ENCODE measurements at places on chromosomes 1 and 21.

DNA sequence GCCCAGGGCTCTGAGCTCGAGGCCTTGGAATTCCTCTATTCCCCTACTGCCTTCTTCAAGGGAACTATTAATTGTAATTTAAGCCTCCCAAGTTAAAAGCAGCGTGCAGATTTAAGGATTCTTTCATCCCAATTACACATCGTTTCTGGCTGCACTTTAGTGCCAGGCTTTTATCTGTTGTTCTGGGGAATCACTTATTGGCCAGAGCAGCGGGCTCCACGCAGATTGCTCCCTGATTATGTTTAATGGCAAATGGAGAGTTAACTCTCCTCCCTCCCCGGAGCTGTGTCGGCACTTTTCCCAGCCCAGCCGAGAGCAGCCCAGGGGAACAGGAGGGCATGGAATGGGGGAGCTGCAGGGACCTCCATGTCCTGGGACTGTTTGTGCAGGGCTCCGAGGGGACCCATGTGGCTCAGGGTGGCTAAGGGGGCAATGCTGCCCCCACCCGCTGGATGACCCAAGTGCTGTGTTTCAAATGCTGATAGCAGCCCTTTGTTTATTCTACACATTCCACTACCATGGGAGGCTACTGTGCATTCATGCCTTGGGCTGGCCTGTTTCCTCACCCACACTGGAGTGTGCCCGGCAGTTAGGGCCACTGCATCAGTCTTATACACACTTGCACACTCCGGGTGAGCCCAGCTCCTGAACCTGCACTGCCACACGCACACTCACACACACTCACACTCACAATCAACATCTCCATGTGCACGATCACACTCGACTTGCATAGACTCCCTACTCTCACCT is 93.3 kb upstream of the POU3F1 start:
- DNase-seq = peak; percentile 50

GRCh38 chr1:182565537-182565936 is 23.5 kb downstream of the RNASEL start:
- no peak for DNase-seq

DNA sequence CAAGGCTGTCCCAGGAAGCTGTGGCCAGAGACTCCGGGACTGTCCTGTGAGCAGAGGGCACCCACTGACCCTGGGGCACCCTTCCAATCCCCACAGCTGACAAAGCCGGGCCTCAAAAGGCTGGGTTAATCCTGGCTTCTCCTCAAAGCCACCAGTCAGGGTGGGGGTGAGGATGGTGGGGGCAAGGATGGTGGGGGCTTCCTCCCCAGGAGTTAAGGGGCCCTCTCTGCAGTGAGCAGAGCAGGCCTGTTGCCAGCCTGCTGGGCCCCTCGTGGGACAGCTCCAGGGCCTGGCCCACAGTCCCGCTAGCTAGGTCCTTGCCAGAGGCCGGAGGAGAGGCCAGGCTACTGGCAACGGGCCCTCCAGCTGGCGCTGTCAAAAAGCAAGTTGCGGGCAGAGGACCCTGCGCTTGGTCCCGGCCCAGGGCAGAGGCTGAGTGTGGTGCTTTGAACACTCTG is 37.9 kb upstream of the CCDC27 start:
- DNase-seq = no peak

DNA sequence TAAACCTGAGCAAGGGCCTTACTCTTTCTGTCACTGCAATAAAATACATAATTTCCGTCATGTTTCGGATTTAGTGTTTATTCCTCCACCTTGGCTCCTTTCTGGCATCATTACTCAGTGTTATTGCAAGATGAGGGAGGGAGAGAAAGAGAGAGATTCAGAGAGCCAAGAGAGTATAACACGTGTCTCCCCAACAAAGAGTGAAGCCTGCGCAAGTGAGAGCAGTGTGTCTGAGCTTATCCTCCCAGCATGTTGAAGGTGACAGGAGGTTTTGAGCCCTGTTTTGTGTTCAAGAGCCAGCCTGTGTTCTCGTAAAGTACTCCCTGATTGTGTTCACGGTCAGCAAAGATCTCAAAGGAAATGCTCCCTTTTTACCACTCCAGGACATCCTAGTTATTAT is 6.3 kb downstream of the RUNX1 start:
- no peak for DNase-seq

- no peak for DNase-seq
Observed at GRCh38 chr1:239367196-239367810, 19.1 kb upstream of the CHRM3 start.

DNA sequence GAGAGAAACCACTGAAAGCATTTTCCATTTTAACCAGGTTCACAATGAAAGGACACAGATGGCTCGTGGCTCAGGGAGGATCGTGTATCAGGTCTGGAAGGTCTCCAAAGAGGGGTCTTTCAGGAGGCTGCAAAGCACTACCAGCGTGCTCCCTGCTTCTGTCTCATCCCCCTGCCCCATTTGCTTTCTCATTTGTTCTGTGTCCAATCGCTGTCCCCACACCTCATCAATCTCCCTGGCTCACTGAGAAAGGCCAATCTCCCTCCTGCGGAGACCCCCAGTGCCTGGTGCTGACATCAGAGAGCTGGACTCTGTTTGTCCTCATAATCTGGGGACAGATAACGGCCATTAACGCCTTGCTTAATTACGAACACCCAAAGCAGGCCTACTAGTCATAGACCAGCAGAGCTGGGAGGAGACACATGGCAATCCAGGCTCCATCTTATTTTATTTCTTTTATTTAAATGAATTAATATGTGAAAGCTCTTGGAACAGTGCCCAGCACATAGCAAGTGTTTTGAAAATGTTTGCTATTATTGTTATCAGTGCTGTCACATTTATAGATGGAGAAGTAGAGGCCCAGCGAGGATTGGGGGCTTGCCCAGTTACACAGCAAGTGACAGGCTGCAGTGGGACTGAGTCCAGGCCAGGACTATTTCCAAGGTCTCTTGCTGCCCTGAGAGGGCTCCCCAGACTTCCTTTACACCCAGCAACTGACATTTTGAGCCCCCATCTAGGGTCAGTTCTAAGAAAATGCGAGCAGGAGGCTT is 341.0 kb upstream of the USP24 start:
- DNase-seq = no peak

- DNase-seq = peak; percentile 66
Observed at GRCh38 chr1:203671047-203671446, 44.4 kb downstream of the ATP2B4 start.

DNA sequence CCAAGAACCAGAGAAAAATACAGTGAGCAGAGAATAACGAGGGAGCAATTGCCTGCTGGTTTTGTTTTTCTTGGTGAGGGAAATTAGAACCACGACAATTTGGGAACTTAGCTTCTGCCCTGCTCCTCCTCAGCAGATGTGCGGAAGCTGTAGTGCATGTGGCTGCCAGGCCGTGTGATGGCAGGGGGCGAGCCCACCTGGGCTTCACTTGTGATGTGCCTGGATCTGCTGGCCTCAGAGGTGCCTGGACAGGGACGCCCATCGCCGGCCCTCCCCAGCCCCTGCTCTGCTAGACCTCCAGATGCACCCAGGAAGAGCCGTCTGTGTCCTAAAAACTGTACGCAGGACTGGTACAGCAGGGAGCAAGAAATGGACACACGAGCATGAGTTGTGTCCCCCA is 28.5 kb upstream of the C1orf174 start:
- no peak for DNase-seq

DNA sequence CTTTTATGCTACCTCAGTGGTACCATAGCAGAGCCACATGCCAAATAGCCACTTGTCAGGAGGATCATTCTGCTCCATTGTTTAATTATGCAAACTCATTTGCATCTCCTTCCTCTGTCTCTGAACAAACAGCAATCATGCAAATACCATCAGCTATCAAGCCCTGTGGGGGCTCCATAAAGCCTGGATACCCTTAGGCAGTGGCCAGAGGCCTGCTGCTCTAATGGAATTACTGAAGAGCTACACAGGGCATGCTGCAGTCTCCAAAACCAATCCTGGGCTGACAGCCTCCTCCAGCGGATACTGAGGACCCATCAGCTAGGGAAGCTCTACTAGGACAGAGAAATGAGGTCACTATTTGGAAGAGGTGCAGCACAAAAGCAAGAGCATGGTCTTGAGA is 376.3 kb downstream of the KCNH1 start:
- DNase-seq = no peak

DNA sequence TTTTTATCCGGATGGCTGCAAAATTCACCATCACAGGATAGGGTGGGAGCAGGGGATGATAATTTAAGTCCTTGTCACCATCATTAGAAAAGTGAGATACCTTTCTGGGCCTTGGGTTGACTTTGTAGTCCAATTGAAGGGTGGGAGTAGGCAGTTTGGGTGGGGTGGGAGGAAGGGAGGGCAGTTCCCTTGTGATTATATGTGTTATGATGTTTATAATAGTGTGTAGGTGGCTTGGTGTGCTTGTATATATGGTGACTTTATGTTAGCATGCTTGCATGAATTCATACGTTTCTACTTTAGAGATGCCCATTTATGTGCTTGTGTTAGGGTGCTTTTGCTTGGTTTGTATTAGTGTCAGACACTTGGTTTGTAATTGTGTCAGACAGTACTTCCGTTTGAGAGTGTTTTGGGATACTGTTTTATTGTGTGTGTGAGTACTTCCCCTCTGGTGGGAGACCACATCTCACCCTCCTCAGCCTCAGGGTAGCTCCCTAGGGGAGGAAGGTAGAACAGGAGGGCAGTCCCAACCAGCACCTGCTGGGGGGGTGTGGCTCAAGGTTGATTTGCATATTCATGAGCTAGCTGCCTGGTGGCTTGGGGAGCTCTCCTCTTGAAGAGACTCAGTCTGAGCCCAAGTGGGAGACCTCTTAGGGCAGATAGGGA is 6.3 kb upstream of the POU3F1 start:
- DNase-seq = no peak

DNA sequence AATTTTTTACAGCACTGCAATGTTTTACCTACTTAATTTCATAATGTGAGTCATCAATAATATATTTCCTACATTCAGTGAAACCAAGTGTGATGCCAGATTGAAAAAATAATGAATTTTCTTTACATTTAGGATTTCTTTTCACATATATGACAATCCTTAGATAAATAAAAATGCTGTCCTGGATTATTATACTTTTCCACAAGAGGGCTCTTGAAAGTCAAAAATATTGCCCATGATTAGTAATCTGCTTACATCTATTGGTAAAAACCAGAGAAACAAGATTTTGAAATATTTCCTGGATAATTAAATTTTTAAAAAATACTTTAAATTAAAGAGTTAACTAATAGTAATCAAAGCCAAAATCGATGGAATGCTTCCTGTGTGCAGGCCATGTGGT is 86.8 kb upstream of the PLPPR4 start:
- DNase-seq = peak; percentile 34

DNA sequence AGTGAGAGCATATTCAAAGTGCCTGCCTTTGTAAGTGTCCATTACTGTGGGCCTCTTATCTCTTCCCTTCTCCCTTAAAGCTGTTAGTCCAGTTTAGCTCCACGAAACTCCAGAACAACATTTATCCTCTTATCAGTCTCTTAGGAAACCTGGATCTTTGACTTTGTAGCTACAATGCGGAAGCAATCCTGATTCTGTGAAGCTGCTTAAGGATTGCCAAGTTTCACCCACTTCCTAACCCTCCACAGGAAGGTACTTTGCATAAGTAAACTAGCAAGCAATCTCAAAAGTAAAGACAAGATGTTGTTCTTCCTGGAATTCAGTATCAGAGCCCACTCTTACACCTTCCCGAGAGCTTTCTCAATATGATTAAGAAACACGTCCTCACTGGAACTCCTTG is 164.9 kb upstream of the USP25 start:
- no peak for DNase-seq

GRCh38 chr1:50774759-50775351 is 185.2 kb downstream of the FAF1 start:
- DNase-seq = peak; percentile 72

- DNase-seq = no peak
Observed at GRCh38 chr1:14836426-14837140, 238.1 kb downstream of the KAZN start.

GRCh38 chr1:115188680-115189395 is 99.5 kb upstream of the TSPAN2 start:
- DNase-seq = no peak

- DNase-seq = no peak
Observed at GRCh38 chr1:90187323-90187585, 192.3 kb downstream of the ZNF326 start.

GRCh38 chr21:29072873-29073221 is 601 bp downstream of the CCT8 start:
- DNase-seq = peak; percentile 56

DNA sequence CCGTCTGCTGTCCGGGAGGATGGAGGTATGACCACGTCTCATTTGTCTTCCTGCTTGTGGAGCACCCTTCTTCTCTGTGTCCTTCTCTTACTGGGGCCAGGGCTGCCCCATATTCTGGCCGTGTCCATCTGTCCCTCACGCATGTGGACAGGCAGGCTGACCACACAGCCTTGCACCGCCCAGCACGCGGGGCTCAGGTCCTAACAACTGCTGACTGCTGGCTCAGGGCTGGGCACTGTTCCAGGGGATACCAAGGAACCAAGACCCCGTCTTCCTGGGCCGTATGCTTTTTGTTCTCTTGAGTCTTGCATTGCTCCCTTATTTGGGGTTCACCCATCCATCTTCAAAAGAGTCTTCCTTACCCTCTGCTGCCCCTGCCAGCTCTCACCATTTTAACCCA is 17.5 kb upstream of the SPSB1 start:
- no peak for DNase-seq

DNA sequence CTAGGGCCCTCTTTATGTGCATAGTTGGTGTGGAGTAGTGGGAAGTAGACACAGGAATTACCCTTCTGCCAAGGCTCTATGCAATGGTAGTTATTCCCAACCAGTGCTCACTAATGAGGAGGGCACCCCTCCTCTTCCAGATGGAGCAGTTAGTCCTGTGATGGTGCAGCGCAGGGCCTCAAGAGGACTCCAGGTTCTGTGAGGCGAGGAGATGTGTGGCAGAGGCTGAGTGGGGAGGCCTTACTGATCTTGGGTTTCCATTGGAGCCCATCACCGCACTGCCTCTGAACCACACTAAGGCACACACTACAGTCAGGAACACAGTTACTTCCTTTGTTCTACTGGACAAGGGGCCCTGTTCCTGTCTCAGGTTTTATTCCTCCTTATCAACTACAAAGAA is 122.5 kb upstream of the POU3F1 start:
- DNase-seq = no peak

DNA sequence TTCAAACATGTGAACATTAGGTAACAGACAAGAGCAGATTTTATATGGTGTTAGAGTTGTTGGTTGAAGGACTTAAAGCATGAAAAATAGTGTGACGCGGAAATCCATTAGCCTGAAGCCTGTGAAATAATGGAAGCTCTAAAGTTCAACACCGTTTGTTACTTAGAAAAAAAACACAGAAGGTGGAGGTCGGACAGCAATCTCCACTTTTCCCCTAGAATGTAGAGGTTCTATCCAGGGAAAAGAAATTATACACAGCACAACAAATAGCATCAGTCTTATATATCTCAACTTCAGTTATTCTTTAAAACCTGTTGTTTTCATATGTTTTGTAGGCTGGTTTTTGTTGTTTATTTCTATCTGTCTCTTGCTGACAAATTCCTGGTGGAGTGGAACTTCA is 1.9 kb downstream of the RCAN3 start:
- DNase-seq = no peak

Measured in ELR (cell line).